Femur (tissue), 1 donor: ENCODE measurements at places on chromosomes 12 and 14.

DNA sequence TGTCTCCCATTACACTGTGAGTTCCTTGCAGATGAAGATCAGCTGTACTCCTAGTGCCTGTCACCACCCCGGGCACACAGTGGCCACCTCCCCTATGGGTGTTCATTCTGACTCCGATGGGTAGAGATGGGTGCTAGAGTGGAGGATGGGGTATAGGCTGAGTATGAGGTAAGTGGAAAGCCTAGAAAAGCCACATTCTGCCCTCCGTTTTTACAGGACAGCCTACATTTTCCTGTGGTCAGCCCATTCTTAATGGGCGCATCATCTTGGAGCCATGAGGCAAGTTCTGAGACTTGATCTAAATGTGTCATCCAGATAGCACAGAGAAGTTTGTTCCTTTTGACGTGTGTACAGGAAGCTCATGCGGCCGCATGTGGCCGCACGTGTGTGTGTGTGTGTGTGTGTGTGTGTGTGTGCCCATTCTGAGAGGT lies 166.7 kb upstream of the HIF1A start:
- no peak for DNase-seq

DNA sequence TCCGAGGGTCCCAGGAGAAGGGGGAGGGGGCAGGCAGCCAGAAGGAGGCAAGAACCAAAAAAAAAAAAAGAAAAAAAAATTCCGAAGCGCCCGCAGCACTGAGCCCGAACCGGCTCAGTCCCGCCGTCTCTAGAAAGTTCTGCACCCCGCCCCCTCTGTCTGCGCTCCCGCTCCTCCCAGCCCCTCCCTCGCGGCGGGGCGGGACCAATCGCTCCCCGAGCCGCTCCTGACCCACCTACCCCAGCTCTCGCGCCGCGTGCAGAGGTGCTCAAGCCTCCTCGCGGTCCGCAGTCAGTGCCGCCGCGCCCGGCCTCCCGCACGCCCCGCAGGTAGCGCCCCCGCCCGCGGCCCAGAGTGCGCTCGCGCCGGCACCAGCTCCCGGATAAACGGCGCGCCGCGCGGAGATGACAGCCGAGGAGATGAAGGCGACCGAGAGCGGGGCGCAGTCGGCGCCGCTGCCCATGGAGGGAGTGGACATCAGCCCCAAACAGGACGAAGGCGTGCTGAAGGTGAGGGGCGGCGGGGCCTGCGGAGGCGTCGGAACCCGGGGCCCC lies at the start of gene FKBP4:
TSS of gene FKBP4 (plus strand) at position 235 of the 554 bp plus-strand sequence. CDS start at position 405, 170 bp downstream.
- peak; percentile 92 for DNase-seq

GRCh38 chr14:72880820-72881219 lies 13.1 kb downstream of the DPF3 start:
- DNase-seq: no peak

DNA sequence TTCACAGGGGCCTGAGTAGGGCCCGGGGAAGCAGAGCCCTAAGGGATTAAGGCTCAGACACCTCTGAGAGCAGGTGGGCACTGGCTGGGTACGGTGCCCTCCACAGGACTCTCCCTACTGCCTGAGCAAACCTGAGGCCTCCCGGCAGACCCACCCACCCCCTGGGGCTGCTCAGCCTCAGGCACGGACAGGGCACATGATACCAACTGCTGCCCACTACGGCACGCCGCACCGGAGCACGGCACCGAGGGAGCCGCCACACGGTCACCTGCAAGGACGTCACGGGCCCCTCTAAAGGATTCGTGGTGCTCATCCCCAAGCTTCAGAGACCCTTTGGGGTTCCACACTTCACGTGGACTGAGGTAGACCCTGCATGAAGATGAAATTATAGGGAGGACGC lies 7.1 kb downstream of the LTBR start:
- DNase-seq: no peak

DNA sequence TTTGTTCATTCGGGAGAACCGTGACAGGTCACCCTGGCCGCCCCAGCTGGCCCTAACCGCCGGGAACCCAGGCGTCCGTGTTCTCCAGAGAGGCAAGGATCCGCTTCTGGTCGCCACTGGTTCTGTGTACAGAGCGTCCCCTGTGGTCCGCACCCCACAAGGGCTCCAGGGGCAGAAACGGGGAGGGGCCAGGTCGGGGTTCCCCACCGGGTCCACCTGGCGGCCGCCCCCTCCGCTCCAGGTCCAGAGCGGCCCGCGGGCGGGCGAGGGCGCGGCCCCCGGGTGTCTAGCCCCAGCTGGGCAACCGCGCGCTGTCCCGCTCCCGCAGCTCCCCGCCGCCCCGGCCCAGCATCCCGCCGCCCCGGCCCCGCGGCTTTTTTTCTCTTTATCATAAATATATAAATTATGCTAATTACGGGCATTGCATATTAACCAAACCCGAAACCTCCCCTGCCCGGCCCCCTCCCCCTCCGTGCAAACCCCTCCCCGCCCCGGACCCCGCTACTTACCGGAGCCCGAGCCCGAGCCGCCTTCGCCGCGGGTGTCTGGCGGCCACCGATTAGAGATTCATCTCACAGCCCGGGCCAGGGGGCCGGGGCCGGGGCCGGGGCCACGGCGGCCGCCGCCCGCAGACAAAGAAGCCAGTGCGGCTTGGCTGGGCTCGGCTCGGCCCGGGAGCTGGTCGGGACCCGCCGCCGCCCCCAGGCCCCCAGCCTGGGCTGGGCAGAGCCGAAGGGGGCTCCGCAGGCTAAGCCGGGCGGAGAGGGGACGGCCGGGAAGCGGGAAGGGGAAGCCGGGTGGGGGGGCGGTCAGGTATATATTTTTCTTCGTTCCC lies 512 bp downstream of the POU6F1 start:
- DNase-seq: peak; percentile 71

- no peak for DNase-seq
Measured at GRCh38 chr14:51004801-51005526, 60.7 kb upstream of the PYGL start.
